ENCODE measurements at places on chromosomes 4 and X.

GRCh38 chr4:56406151-56406550 is 18.9 kb upstream of the AASDH start:
- no peak for DNase-seq

DNA sequence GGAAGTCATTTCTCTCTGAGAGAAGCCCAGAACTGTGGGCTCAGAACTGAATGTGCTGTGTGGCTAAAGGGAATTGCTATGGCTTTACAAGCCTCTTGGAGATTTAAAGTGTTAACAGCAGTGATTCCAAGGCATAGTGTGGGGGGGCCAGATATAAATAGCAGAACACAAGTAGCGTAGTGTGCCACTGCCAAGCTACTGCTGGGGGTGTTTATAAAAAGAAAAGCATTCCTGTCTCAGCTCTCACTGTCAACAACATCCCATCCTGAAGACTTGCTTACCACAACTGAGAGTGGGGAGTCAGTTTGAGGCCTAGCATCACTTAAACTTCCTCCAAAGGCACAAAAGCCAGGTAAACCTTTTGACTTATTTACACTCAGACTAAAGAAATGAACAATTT is at the start of gene ART3:
Gene ART3 (plus strand): TSS at position 242 of the 400 bp plus-strand sequence. CDS start 1,181 bp downstream, outside the sequence.
- no peak for DNase-seq

DNA sequence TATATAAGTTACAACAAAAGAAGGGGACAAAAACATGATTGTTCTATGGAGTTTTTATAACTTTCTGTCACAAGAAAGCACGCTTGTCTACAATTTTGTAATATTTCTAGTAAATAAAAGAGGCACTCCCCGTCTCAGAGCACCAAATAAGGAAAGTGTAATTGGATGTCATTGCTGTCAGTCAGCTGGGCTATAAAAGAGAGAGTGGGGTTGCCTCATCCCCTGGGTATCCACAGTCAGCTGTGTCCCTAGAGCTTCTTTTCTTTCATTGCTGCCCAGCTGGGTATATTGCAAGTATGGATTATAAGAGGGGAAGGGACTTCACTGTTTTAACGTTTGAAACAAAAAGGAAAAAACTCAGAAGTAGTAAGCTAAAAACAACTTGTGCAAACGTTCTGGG is 61.3 kb downstream of the NPNT start:
- DNase-seq: no peak

GRCh38 chrX:132041015-132041414 is 17.9 kb downstream of the STK26 start:
- DNase-seq: no peak

DNA sequence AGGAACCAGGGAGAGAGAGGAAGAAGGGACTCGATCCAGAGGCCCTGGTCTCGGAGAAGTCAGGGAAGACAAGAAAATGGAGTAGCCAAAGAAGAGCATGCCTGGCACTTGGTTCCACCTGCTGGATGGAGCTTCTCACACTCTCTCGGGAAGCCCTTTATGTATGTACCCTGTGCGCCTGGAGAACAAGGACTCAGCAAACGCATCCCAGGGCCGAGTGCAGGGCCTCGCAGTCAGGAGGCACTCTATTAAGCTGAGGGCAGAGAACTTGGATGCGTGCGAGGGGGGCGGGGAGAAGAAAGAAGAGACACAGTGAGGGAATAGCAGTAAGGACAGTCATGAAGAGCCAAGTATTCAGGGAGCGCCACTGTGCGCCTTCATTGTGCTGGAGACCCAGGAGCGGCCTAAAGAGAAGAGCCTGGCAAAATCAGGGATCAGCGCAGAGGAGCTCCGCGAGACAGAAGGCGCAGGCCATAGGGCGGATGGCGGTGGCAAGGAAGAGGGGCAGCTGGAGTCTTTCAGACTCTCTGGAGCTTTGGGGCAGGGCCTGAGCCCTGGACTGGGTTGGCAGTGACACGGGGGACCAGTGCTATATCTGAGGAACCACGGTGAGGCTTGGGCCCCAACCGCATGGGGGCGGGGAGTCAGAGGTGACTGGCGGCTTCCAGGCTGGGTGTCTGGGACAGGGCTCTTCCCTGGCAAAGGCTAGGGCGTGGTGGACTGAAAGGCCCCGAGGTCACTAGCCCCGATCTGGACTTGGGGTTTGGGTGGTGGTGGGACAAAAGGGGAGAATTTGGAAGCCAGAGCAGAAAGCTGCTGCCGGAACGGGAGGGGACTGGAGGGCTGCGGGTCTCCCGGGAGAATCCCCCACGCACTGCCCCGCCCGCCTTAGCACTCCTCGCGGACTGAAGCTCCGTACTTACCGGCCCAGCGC is 1.9 kb upstream of the SEPTIN6 start:
- no peak for DNase-seq

DNA sequence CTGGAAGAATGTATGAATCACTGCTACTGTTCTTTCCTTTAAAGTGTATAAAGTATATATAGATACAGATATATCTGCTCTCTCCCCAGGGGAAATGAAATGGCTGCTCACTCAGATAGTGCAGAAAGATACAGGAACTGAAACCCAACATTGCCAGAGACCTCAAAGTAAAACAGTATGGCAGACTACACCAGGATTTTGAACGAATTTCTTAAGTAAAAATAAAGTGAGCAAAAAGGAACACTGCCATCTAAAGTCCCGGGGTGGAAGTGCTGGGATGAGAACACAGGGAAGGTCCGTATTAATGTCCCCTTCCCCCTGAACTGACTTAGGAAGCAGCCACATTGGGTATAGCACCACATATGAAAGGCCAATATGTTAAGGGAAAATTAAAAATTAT is 93.4 kb downstream of the TMA16 start:
- DNase-seq: no peak

- DNase-seq: no peak
Measured at GRCh38 chr4:2886622-2887021, 43.0 kb downstream of the ADD1 start.

GRCh38 chr4:109410776-109411175 is 22.8 kb upstream of the SEC24B start:
- DNase-seq: no peak

DNA sequence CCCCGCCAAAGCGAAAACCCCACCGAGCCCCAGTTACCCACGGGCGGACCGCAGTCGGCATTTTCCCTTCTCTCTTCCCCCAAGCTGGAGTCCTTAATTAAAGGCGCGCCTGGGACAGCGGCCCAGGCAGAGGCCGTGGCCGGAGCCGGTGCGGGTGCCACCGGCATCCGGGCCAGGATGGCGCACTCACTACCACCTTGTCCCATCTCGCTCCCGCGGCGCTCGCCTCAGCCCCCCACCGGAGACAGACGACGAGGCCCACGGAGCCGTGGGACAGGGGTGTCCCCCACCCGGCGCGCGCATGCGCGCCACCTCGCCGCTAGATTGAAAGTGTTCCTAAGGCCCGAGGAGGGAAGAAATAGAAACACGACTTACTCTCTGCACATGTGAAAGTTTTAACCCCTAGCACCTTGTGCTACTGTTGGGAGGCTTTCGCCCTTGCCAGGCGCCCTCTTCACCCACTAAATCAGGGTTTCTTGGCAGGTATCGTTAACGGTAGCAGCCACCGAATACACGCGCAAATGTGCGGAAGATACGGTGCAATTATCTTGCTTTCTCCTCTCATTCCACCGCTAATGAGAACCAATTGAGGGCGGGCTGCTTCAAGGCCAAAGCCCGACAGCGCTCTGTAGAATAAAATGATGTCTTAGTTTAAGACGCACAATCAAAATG is 64.3 kb upstream of the CCDC160 start:
- DNase-seq: no peak

DNA sequence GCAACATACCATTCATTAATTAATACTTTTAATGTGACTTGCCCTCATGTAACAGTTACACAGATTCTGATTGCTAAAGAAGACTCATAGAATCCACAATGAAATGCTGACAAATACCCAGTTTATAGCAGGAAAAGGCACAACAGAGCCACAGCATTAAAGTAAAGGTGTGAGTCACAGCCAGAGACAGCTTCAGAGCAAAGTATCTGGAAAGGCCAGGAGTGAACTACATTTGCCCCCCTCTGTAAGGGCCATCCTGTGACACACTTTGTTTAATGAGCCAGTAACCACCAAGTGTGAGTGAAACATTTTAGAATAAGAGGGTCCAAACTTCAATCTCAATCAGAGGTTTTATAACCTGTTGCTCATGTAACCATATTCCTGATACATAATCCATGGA is 133.8 kb upstream of the TACR3 start:
- no peak for DNase-seq

DNA sequence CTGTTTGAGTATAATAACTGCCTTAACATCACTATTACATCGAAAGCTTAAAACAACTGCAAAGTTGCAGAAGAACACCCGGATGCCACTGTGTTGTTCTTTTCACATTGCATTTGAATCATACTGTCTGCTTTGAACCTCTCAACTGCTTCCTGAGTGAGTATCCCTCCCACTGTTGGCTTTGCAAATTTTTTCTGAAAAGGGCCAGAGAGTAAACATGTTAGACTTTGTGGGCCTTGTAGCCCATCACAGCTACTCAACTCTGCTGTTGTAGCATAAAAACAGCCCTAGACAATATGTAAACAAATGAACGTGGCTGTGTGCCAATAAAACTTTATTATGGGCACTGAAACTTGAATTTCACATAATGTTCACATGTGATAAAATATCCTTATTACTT is 76.1 kb downstream of the NSG1 start:
- no peak for DNase-seq

DNA sequence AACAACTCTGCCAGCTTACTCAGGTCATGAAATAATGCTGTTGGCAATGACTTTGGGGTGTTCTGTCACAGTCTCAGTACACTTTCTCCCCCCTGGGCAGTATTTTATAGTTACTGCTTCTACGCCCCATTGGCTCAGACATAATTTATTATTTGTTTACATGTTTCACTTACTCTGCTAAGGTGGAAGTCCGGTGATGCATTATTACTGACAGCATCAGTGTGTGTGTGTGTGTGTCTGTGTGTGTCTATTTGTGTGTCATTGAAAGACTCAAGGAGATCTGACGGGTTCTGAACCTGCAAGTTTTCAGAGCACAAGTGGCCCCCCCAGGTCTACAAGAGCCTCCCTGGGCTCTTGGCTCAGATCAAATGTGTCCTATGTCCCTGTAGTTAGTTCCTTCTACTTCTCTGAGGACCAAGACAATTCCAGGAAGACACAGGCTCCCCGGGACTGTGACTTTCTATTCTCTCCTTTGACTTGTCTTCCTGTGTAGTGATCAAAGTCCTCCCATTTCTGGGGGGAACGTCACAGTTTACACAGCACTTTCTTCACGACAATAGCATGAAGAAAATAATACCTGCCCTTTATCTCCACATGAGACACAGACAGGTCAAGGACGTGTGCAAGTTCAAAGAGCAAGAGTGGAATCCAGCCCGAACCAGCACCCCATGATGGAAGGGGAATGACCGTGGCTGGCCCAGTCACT is 283.7 kb upstream of the GATB start:
- DNase-seq: no peak

DNA sequence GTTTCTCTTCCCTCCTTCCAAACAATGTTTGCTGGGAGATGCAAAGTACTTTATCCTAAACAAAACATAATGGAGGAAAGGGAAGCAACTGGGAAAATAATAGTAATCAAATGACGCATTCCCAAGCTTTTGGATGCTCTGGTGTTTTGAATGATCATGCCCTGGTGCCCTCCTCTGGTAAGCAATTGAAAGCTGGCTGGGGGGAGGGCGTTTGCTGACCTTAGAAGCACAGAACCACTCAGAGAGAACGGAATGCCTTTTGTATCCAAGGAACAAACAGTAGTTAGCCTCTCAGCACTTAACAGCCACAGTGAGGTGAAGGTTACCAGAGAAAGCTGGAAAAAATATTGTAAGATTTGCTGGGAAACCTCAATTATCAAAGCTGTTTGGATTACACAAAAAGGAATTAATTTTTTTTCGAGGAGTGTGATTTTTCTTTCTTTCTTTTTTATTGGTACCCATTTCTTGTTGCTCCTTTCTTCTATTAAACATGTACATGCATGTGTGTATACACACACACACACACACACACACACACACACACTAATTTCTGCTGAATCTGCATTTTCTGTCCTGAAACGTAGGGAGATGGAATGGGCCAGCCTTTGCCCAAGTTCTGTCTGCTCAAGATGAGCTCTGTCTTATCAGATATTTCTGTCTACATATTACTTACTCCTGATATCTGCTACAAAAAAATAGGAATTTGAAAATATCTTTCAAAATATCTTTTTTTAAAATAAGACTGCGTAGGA is 155.8 kb upstream of the IGFBP7 start:
- DNase-seq: no peak
